ENCODE measurements at places on chromosomes 3 and 15.

- no peak for DNase-seq
Measured at GRCh38 chr15:60569596-60569995, 90.7 kb upstream of the ICE2 start.

GRCh38 chr3:171379961-171380483 lies 80.2 kb downstream of the TNIK start:
- no peak for DNase-seq

DNA sequence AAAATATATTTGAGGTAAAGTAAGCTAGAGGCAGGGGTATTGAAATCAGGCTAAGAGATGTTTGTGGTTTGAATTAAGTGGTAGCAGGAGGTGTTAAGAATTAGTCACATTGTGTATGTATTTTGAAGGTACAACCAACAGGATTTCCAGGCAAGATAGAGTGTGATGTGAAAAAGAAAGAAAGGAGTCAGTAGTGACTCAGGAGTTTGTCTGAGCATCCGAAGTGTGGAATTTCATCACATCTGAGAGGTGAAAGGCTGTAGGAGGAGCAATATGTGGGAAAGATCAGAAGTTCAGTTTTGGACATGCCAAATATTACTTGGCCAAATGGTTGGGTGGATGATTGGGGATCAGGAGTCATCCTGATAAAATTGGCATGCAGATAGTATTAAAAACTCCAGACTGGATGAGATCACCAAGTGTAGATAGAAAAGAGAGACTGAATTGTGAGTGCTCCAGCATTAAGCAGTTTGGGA lies 32.1 kb upstream of the EBLN2 start:
- DNase-seq, result no peak

- no peak for DNase-seq
Measured at GRCh38 chr3:133745981-133746711, at the start of gene TF. Gene TF, plus strand, starts transcription at chr3:133746393. Its CDS starts 48 bp downstream, at chr3:133746441.

GRCh38 chr3:114850898-114851297 lies 296.2 kb downstream of the ZBTB20 start:
- DNase-seq, result no peak

GRCh38 chr15:65927545-65927944 lies 58.3 kb downstream of the RAB11A start:
- no peak for DNase-seq

DNA sequence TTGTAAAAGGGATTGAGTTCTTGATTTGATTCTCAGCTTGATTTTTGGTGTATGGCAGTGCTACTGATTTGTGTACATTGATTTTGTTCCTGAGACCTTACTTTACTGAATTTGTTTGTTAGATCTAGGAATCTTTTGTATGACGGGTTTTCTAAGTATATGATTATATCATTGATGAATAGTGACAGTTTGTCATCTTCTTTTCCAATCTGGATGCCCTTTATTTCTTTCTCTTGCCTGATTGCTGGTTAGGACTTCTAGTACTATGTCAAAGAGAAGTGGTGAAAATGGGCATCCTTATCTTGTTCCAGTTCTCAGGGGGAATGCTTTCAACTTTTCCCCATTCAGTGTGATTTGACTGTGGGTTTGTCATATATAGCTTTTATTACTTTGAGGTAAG lies 103.0 kb downstream of the DOCK3 start:
- no peak for DNase-seq

DNA sequence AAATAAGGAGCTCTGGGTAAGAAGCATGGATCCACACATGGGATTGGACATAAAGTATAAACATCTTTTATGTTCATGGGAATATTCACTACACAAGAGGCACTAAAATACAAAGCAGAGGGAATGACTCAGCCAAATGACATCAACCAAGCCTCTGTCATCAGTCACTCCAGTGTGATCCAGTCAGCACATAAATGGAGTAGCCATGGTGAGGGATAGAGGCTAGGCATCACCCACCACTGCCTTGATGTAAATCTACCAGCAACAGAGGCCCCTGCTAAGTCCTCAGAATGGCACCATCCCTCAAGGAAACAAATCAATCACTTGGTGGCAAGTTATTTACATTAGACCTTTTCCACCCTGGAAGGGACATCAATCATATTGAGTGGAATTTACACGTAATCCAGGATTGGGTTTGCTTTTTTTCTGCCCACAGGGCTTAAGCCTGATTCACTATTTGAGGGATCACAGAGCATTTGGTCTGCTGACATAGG lies 27.2 kb downstream of the VEPH1 start:
- DNase-seq, result no peak

GRCh38 chr3:155598671-155599070 lies 146.2 kb downstream of the PLCH1 start:
- DNase-seq, result no peak

DNA sequence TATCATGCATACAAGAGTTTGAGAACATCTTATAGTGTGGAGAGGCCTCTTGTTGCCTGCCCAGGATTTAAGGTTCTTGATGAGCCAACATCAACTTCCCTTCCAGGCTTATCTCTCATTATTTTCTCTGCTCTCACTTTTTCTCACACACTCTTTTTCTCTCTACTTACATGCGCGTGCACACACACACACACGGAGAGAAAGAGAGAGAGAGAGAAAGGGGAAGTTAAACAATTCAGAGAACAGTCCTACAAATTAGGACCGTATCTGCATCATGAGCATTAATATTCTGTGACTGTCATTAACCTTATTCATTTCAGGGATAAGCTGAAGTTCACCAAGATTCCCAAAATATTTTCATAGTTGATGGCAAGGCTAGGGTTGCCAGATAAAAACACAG lies 269.0 kb downstream of the ZNF621 start:
- DNase-seq, result no peak

GRCh38 chr15:89649013-89649625 lies 6.1 kb downstream of the KIF7 start:
- no peak for DNase-seq

DNA sequence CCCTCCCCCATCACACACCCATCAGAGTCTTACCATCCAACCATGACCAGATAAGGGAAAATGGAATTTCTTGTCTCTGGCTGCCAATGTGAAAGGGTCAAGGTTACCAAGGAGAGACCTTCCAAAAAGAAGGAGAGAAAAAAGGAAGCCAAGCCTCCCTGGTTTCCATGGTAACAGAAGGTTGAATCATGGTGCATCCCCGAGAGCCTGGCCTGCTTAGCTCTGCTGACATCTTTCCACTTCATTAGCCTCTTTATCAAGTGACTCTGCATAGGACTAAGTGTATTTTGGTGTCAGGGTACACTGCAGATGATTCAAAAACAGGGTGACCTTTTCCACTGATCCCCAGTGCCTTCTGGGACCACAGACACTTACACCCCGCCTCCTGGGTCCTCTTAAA lies 225.7 kb upstream of the PPP2R3A start:
- DNase-seq, result no peak

DNA sequence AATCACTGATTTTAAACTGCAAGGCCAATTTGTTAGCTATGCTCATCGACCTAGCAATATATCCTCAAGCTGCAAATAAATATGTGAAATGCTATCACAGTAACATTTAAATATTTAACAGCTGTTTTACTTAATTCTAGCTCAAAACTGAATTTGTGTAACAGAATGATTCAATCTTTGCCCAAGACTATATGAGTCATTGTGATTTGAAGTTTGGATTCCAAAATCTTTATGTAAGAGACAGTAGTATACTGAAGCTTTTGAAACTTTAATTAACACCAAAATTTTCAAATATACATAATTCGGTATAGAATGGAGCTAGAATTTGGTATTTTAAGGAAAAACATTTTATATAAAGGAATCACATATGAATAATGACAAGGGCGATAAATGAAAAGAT lies 603.0 kb upstream of the ROBO2 start:
- DNase-seq, result no peak

DNA sequence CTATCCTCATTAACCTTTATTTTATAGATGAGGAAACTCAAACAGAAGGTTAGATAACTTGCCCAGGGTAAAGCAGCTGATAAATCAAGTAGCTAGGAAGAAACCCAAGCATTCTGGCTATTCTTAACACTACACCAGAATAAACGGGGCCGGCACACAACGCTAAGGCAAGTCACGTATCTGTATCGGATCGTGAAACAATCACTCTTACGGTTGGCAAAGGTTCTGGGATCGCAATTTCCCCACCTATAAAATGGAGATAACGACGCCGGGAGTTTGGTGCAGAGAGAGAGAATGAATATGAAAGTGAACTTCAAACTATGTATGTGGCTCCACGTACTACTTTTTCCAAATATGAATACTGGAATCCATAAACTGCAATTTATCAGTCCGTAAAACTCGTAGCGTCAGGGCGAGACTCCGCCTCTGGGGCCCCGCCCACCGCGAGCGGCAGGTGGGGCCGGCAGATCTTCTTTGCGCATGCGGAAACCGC lies 252 bp upstream of the ARMC8 start:
- DNase-seq, result no peak

DNA sequence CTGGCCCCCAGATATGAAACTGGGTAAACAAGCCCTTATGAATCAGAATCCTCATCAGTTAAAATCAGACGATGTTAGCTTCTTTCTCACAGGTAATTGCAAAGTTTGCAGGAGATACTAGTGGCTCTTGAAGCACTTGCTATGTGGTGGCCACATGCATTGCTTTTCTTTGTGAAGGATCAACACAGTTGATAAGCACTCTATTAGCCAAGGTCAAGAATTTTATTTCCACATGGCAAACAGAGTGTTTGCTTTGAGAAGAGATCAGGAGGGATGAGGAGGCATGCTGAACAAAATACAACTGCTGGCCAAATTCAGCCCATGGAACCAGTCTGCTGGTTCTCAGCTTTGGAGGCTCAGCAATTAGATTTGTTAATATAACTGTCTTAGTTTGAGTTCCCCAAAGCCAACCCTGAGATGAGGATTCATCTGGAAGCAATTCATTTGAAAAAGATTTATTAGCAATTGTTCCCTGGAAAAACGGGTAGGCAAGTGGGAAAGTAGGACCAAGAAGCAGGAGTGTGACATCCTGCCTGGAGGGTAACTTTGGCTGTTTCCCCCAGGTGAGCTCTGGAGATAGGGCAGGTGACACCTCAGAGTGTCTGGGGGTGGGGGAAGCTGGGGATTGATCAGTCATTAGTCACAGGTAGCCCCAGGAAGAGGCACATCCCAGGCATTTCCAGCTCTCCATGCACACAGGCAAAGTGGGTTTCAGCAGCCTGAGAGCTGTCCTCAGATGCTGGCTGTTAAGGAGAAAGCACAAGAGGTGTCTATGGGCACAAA lies 180.3 kb downstream of the ABHD5 start:
- no peak for DNase-seq

DNA sequence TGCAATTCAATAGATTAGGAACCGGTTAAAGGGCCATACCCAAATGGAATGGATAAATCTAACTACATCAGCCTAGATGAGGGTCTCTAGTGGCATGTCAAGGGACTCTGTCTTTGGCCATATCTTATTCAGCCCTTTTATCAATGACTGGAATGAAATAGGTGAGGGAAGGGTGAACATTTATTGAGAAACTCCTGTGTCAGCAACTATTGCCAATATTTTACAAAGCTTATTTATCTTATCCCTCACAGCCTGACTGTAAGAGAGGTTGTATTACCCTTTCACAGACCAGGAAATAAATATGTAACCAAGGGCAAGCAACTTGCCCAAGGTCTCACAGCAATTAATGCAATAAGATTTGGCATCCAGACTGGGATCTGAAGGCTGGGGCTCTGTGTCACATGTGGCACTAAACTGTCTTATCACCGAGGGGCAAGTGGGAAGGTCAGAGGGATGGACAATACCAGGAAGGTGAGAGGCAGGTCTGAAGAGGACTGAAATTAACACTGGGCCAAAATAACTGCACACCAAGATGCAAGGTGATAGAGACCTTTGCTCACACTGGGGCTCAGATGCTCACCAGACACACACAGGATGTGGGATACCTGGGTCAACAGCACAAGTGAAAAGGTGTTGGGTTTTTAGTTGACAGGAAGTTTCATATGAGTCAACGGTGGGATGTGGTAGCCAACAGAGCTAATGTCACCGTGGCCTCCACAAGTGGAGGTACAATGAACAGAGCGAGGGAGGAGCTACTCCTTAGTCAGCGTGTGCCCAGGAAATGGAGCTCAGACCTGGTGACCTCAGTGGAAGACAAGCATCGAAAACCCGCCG lies 261.3 kb downstream of the RPLP1 start:
- no peak for DNase-seq

GRCh38 chr3:128800241-128801187 lies 74.5 kb downstream of the RAB7A start:
- DNase-seq, result no peak

DNA sequence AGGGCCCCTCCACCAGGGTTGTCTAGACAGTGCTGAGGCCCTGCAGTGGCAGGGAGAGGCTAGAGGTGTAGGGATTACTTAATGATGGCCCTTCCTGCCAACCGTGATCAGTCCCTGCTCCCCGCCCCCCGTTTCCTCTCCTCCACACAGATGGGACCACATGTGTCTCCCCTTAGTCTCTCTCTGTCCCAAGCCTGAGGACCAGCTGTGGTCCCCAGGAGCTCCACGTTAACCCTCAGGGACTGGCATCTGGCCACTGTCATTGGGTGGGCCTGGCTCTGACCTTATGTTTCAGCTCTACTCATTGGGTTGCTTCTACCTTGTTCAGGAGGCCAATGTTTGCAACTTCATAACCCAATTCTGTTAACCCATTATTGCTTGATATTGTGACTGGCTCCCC lies 6.0 kb upstream of the ALPK3 start:
- DNase-seq, result no peak

DNA sequence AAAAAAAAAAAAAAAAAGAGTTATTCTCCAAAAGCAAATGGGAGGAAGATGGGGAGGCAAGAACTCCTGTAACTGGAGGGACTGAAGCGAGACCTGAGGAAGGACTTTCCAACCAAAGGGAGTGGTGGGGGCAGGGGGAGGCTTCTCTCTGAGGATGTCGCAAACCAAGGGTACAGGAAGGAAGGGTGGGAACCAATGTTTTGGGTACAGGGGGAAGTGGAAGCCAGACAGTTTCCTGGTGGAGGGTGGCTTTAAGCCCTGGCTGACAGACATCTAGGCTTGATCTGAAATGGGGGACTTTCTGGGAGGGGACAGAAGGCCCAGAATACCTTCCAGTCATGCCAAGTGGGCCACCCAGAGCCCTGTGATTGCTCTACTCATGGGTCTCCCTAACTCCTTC lies 27.0 kb downstream of the VIPR1 start:
- DNase-seq, result no peak

GRCh38 chr15:59157840-59158700 lies 48.6 kb upstream of the LDHAL6B start:
- DNase-seq, result no peak

DNA sequence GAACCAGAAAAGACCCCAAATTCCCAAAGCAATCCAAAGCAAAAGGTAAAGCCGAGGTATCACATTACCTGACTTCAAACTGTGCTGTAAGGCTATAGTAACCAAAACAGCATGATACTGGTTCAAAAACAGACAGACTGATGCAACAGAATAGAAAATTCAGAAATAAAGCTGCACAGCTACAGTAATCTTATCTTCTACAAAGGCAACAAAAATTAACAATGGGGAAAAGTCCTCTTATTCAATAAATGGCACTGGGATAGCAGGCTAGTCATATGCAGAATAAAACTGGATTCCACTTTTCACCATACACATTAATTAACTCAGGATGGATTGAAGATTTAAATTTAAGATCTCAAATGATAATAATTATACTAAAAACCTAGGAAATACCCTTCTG lies 392.6 kb upstream of the CBLB start:
- DNase-seq, result no peak

Measured in SHP77 treated with DMSO at 0.1 percent for 48 hours (cell line).